Stimulated activated CD4-positive, alpha-beta T cell treated with anti-CD3 and anti-CD28 coated beads, Interleukin-1b, Interleukin-23, amount 100 ng/mL, for 1 hour (primary cell): ENCODE measurements at places on chromosomes 7 and 10.

- no peak for DNase-seq
These were observed 110.4 kb downstream of the CAMK1D start for GRCh38 chr10:12459762-12460161.

DNA sequence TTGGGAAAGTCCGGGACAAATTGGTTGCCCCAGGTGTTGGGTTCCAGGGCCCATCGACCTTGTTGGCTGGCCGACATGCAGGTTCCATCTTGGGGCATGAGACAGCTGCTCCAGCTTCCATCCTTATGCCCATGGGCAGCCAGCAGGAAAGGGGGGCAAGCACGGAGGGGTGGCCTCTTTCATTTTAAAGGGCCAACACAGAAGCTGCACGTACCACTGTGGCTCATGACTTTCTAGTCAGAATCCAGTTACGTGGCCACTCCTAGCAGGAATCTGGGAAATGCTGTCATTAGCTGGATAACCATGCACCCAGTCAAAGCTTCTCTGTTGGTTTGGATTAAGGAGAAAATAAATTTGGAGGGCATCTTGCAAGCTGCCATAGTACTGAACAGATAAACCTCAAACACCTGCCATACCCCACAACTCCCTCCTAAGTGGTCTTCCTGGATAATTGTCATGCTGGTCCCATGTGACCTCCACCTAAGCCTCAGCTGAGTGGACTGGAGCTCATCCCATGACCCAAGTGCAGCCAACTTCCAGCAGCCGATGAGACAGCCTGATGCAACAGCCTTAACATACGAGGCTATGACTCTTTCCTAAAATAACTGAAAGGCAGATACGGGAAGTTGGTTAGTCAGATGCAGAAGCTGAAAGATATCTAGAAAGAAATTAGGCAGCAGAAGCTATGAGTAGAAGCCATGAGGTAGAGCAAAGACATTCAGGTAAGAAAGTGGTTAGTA is 21.4 kb upstream of the GSDME start:
- DNase-seq, result no peak

GRCh38 chr7:152462995-152463708 is 27.3 kb upstream of the KMT2C start:
- DNase-seq, result no peak

- peak; percentile 32 for DNase-seq
These were observed 20.2 kb upstream of the BAIAP2L1 start for GRCh38 chr7:98420966-98421612.
